Frontal cortex (tissue), 4 donors: ENCODE measurements at places on chromosomes 11 and 22.

DNA sequence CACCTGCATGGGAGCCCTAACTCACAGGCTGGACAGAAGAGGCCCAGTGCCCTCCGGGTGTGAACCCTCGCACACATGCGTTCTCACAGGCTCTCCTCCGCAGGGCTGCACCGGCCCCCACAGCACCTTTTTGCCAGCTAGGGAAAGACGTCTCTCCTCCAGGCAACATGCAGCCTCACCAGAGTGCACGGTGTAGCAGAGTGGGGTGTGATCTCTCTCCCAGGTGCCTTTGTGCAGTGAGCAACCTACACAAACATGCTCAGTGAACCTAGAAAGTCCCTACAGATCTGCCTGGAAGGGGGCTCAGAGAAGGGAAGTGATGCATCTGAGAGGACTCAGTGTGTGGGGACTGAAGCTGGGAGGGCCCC is 3.7 kb upstream of the CARNS1 start:
- no peak for DNase-seq

GRCh38 chr11:44595964-44596381 is 30.5 kb downstream of the CD82 start:
- DNase-seq, result peak; percentile 50

DNA sequence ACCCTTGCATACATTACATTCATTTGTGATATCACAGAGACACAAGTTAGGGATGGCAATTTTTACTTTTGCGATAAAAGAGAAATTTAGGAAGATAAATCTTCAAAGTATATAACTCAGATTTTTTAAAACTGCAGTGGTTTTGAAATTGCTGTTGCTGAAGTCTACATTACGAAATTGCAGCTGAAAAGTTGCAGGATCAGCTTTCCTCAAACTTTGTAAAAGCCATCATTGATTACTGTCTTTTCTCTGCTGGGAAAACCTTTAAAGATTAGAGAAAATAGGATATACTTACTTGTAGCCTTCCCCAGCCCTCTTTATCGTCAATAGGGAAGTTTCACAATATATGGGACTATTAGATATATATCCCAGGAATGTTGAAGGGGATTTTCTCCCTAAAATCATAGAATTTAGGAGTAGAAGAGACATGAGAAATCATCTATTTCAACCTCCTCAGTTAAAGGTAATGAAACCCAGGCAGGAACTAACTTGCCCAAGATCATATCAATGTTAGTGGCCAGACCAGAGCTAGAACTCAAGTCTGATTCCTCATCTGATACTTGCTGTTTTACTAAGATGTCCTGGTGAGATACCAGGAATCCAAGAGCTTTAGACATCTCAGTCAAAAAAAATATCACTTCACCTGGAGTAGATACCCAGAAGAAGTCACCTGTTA is 10.4 kb upstream of the AGBL2 start:
- DNase-seq, result no peak

- no peak for DNase-seq
Measured at GRCh38 chr11:8477151-8477550, 116.9 kb downstream of the STK33 start.

DNA sequence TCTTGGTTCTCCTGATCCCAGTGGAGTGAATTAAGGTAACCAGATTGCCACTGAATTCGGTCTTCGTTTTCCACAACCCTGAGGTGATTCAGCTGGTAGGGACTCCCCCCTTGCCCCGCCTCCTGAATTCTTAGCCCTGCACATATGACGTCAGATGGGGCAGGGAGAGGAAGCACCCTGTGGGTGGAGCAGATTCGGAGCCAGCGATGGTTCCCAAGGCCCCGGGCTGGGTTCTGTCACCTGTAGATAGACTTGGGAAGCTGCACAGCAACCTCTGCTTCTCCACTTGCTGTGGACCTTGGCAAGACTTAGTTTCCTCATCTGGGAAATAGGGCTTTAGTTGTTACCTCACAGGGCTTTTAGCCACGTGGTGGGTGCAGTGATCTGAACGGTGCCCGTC is 67.8 kb downstream of the CTTN start:
- no peak for DNase-seq

DNA sequence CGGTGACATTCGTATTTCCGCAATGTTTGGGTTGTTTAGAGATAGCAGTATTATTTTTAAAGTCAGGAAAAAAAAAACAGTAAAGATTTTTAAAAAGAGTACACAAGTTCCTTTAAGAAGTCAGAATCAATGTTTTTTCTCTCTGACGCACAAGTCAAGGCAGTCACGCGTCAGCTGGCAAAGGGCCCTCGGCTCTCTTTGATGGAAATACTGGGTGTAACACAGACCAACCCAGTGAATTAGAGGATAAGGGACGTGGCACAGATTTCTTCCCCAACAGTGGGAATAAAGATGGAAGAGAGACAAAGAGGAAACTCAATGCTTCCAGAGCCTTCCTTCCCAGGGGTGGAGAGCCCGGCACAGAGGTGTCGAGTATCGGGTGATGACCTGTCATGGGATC is 13.4 kb downstream of the ASCC2 start:
- DNase-seq, result no peak

- DNase-seq, result no peak
Measured at GRCh38 chr22:35605851-35606481, 11.2 kb downstream of the MB start.

DNA sequence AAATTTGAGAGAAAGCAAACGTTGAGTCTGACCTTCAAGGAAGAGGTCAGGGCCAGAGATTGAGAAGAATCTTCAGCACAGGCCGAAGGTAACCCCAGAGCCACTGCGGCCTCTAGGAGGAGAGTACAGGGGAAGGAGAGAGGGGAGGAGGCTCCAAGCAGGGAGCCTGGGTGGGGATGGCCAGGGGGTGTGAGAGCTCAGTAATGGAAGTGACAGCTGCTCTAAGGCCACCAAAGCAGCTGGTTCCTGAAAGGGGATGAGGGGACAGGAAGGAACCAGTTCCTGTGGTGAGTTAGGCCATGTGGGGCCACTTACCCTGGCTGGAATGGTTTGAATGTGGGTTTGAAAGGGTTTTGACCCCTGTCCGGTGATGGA is 46.1 kb downstream of the PISD start:
- no peak for DNase-seq

- no peak for DNase-seq
Measured at GRCh38 chr22:23522623-23523251, 57.4 kb downstream of the IGLL1 start.

DNA sequence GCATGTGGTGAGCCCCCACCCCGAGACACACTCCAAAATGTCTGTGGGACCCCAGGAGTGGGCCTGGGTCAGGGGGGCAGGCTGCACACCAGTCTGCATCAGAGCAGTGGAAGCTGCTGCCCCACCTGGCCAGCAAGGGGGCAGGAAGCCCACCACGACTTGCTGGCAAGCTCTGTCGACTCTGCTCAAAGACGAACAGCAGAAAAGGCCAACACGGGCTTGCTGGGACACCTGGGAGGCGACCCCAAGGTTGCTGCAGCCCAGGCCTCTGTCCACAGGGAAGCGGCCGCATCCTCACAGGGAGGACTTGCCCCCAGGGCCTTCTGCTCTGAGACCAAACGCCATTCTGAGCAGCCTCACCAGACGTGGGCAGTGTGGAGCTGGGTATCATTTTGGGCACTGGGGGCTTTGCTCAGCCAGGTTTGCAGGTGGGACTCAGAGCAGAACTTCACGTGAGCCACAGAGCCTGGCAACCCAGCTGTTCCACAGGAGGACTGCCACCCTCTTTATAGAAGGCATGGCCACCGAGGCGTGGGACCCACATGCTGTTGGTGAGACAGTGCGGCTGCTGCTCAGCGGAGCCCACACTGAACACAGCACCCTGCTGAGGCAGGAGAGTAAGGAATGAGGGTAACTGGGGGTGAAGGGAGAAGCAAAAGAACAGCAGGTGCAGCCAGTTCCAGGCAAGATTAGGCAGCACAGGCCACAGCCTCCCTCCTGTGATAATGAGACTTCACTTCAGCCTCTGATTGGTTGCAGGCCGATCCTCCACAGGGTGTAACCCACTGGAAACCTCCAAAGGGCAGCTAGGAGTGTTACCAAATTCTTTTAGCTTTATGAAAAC is 11.0 kb downstream of the IL17REL start:
- no peak for DNase-seq

DNA sequence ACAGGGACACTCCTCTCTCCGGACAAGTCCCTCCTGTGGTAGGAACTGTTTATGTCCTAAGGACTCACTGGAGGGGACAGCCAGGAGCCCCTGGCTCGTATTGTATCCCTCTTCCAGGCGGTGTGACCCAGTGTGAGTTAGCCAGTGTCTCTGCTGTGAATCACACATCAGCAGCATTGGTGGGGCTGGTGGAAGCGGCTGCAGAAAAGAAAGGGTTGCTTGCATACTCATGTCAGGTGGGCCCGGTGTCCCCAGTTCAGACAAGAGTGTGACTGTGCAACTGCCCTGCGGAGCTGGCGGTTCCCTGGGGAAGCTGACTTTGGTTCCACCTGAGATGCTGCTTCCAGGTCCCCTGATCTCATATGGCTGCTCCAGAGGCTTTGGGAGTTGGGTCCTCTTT is 99.4 kb downstream of the ZBTB16 start:
- DNase-seq, result no peak

DNA sequence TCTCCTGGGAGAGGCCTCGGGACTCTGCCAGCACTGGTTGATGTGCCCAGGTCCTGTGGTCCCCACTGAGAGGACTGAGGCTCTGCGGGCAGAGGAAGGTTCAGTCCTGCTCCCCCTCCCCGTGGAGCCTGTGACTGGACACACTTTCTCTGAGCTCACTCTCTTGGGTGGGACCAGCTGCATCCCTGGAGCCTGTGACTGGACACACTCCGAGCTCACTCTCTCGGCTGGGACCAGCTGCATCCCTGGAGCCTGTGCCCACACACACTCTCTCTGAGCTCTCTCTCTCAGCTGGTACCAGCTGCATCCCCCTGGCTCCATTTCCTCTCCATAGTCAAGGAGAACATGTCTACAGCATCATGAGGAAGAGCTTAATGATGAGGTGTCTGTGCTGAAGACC is 39.5 kb downstream of the TOLLIP start:
- DNase-seq, result peak; percentile 51

DNA sequence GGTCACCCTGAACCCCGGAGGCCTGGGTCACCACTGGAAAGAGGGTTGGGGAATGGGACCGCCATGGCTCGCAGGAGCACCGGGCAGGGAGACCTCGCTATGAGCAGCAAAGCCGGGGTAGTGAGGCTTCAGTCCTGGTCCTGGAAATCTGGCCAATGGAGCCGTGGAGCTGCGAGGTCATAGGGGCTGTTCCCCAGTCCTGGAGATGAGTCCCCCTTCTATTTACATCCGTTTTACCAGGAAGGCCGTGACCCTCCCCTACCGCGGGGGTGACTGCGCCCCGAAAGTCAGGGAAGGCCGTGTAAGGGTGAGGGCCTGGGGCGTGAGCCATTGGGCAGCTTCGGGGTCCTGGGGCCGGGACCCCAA is 449 bp downstream of the PIDD1 start:
- no peak for DNase-seq

DNA sequence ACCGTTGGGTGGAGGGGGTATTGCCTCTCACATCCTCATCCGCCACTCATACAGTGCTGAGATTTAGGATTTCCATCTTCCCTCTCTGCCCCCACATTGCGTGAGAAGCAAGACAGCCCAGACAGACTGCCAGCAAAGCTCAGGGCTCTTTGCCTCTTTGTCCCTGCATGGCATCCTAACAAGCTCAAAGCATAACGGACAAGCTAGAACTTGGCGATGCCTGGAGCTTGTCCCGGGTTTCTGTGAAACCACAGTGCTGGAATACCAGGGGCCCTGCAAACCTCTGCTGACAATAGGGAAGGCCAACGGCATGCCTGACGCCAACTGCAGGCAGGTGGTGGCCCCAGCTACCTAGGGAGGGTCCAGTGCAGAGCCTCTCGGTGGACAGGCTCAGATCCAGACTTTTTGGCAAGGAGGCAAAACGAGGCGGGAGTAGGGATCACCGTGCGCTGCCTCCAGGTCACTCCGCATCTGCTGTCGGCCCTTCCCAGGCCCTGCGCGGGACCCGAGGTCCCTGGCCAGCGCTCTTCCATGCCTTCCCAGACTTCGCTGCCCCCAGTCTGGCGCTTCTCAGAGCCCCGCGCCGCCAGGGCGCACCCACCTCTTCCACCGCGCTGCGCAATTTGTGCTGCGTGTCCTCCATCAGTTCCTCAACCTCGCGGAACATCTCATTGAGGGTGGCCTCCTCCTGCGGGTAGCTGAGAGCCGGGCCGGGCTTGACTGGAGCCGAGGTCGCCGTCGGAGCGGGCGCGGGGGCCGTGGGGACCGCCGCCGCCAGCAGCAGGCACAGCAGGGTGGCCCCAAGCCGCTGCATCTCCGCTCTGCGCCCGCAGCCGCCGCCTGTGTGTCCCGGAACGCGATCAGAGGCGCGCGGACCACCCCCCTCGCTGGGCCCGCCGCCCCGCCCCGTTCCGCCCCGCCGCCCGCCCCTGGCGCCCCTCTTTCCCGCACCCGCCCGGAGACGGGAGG is at the start of gene DKK3:
DKK3 (minus strand) TSS at position 858 of the 969 bp plus-strand sequence; CDS start at position 814, 44 bp downstream.
- peak; percentile 25 for DNase-seq

DNA sequence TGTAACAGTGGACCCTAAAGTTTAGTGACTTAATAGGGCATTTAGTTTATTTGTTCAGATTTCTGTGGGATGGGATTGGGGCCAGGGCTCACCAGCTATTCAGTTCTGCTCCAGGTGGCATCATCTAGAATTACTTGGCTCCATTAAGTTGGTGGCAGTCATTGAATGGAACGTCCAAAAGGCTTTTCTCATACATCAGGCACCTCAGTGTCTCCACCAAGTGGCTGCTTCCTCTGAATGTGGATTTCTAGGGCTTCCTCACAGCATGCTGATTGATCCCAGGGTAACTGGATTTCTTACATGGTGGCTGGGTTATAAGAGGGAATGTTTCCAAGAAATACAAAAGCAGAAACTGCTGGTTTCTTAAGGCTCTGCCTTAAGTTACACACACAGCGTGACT is 34.7 kb downstream of the USP47 start:
- DNase-seq, result no peak

- no peak for DNase-seq
Measured at GRCh38 chr22:47041271-47042115, 279.0 kb downstream of the TBC1D22A start.

DNA sequence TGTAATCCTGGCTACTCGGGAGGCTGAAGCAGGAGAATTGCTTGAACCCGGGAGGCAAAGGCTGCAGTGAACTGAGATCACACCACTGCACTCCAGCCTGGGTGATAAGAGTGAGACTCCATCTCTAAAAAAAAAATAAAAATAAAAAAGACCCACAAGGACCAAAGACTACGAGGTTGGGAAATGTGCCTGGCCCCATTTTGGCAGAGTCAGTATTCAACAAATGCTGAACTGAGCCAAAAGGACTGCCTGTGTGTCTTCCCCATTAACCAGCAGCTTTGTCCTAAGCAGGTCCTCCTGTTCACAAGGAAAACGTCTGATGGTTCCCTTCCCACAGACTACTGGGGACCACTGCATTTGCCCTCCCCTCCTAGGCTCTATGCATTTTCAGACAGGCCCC is 27.6 kb downstream of the ADORA2A start:
- no peak for DNase-seq

- peak; percentile 69 for DNase-seq
Measured at GRCh38 chr11:68036717-68037239, 2.0 kb upstream of the TCIRG1 start.
